Right lung (tissue), 10 donors: ENCODE measurements at places on chromosomes 4 and X.

DNA sequence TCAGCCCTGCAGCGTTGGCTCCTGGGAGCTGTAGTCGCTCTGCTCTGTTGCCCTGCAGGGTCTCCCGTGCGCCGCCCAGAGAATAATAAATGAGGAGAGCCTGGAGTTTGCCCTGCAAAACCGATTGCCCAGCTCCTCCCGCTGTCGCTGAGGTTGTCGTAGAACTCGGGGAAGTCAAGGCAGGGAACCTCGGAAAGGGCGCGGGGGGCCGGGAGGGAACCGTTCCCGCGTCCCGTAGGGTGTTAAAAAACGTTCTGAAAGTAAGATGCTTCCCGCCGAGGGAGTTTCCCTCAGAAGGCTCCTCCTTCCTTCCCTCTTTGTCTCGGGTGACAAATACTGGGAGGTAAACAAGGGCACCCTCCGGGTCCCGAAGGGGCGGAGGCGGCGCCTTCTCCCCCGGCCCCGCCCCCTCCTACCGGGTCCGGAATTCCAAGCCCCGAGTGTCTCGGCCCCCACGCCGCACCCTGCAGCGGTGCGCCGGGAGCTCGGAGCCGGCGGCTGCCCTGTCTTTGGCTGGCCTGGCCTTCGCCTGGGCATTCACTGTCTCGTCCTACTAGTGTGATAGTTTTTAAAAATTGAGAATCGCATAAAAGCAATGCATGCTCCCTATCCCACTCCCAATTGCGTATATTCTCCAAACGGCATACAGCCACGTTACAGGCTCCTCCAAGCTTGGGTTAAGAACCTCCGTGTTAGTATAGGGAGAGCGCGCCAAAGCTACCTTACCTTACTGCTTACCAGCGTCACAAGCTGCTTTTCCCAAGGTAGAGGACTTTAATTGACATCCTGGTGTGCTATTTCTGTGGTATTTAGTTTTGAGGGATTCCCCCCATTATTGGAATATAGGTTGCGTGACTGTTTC, 964 bp upstream of the HMGB2 start:
- peak; percentile 73 for DNase-seq

DNA sequence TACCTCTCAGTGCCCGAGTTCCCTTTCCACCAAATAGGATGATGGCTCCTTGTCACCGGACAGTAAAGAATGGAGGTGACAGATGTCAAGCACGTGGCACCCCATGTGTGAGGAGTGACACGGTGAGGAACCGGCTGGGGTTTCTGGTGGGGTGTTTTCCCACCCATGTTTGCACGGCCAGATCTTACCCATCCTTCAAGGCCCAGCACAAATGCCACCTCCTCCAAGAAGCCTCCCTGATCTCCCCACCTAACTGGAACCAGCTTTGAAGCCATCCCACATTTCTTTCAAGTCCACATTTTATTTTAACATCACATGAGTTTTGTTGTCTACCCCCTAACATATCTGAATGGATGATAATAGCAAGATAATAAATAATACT, 63.0 kb downstream of the WFS1 start:
- DNase-seq = no peak

DNA sequence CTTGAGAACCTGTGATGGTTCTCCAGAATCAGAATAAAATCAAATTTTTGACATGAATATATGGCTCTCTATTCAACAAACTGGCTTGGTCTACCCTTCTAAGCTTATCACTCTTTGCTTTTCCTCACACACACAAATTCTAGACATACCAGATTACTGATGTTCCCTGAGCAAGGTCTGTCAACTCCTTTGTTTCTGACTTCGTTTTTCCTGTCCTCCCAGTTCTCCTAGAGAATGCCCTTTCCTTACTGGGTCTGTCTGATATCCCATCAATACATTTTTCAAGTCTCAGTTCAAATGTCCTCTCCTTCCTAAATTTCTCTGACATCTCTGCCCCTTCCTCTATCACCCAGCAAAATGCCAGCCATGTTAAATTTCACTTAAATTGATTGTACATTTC, 202.1 kb upstream of the IGFBP7 start:
- no peak for DNase-seq

DNA sequence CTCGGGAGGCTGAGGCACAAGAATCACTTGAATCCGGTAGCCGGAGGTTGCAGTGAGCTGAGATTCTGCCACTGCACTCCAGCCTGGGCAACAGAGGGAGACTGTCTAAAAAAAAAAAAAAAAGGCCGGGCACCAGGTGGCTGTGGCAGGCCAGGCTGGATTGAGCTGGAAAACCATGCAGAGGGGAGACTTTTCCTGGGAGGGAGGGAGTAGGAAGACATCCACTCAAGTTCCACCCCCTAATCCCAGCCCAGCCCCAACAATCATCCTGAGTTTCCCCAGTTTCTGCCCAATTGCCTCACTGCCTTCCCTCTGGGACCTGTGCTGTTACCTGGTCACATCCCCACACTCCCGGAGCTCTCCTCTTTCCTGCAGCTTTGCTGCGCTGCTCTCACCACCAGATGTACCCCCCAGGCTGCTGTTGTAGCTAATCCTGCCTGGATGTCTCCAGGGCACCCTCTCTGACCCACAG, 9.0 kb upstream of the TSPYL2 start:
- no peak for DNase-seq

GRCh38 chrX:26580021-26580420, 364.1 kb downstream of the MAGEB5 start:
- DNase-seq = no peak

DNA sequence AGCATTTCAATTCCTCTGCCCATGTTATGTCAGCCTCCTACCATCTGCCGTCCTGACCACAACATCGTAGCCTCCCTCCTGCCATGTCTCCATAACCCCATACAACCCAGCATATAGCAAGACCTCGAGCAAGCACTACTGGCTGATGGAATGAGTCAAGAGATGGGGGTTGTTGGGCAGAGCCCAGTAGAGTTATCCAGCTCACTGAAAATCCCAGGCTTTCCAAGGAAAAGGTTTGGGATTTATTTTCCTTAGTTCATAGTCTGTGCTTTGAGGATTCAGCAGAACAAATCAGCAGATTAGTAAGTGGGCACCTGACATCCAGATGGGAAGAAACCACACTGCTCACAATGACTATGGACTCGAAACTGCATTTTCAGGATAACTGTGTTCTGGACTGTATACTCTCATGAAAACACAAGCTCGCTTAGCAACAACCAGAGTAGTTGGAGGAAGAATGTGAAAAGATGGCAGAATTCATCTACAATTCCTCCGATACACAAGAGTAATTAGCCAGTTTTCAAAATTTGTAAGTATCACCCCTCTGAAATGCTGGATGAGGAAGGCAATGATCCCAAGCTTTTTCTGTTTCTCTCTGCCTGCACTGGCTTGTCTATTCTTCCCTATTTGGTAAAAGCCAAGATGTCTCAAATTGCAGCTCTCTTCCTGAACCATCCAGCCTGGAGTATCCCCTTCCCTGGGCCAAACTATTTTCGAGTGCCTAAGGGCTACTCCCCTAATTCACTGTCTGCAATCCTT, 186.2 kb upstream of the TBL1X start:
- DNase-seq = no peak

DNA sequence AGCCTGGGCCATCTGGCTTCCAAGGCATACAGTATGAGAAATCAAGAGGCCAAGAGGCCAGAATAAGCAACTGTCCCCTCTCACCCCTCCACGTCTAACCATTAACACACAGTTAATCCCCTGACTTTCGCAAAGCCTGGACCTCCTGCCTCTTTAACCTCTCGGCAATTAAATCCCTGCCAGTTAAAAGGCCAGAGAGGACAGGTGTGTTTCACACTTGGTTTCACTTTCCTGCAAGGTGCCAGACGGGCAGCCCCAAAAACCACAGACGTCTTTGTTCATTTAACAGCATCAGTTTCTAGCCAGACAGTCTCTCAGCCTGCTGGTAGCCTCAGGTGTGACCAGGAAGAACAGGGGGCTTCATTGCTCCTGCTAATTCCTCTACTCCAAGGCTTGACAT, 91.1 kb upstream of the KIT start:
- DNase-seq = no peak

DNA sequence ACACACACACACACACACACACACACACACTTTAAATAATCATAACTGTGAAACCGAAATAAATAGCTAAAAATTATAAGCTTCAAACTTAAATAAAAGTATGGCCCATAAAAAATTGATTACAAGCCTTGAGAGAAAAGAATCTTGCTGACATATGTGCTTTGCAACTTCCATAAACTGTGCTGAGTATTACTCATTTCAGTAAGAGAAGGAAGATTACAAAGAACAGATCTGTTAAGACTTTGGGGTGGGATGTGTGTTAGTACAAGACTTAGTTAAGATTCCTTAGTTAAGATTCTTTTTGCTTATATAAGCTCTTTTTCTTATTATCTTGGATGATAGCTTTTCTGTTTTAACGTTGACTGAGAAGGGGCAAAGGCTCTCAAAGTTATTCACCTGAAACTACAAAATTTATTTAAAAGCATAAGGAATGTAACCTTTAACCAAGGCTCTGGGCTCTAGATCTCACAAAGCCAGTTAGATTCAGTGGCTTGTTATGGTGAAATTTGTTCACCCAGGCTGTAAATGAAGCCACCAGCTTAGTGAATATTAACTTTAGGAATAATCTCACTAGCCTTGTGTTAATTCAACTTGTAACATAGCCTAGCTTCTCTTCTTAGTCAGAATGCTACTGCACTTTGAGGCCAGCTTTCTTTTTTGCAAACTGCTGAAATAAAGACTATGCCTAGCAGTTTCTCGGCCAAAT, 58.2 kb downstream of the ARSJ start:
- no peak for DNase-seq

DNA sequence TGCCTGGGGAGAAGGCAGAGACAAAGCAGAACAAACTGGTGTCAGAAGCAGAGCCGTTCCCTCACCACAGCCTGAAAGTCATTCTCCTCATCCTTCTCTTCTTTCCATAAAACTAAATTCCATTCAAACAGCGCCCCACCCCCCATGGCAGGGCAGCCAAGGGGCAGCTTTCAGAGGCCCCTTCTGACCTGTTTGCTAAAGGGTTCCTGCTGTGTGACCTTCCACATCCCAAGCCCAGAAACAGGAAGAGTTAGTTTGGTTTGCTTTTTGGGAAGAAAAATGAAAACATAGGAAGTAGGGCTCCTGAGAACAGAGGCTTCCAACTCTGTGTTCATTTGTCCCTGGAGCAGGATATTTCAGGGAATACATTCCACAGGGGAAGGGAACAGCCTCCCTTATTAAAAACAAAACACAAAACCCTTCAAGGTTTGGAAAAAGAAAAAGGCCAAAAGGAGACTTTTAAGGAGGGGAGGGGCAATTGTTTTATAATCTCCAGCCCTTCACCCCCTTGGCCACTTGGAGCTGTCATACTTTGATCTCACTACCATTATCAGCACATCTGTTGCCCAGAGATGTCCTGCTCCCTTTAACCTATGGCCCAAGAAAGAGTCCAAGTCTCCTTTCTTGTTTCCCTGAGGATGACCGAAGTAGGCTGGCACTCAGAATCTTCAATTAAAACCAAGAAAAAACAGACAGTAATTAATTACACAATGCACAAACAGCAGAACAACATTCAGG, 25.3 kb downstream of the STARD8 start:
- DNase-seq = no peak

- DNase-seq = no peak
Observed at GRCh38 chrX:24480400-24480865, 15.3 kb downstream of the PDK3 start.

DNA sequence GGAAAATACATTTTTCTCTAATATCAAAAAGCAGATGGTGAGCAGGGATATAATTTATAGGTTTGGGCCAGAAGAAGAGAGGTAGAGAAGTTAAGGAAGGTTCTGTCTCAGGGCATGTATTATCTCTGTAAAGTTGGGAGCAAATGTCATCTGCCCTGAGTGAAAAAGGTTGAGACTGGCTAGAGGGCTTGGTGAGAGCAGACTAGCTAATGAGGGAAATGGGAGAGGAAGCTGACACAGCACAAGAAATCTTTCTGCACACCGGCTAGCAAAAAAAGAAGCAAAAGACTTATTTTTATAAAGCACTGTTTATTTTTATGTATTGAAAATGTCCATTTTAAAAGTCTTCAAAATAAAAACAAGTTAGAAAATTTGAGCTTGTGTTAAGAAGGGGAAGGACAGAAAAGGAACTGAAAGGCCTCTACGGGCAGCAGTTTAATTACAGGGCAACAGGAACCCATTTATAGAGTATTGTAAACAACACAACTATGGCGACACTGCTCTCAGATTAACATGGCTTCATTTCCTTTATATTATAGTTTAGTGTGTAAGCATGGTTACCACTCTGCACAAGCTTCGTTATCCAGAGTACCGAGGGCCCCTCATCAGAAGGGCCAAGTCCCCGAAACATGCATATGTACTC, 17.4 kb downstream of the CD40LG start:
- DNase-seq = no peak

- DNase-seq = no peak
Observed at GRCh38 chr4:163609019-163609418, 114.5 kb downstream of the TMA16 start.

GRCh38 chrX:52270453-52271116, 85.9 kb downstream of the MAGED4 start:
- DNase-seq = no peak
